ENCODE measurements at places on chromosomes 11 and 22. TPM values are rescaled to one million over a fixed set of nuclear protein-coding genes. Genes with fewer than 3 reads are reported as not detected.

Gene KRTAP5-10
- total RNA-seq: not detected

DNA sequence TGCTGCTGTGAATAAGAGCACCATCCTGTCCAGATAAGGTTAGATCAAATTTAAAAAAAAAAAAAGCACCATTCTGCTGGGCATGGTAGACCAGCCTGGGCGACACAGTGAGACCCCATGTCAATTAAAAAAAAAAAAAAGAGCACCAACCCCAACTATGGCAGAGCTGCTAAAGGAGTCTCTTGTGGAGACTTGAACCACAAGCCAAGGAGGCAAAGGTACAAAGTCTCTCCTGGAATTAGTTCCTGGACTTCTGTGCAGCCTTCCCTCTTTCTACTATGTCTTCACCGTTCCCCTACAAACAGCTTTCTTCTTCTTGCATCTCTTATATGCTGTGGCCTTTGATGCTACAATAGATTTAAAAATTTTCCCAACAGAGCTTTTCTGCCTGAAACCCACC lies 1.3 kb downstream of the PIK3C2A start:
- no peaks in the 10 kb centered on the region for H3K27me3 ChIP-seq
- no peak for DNase-seq
- peaks cover 27% of the 10 kb centered on the region for H3K4me1 ChIP-seq
- peaks cover 7% of the 10 kb centered on the region for H3K36me3 ChIP-seq

- H3K27me3 ChIP-seq: peaks cover 11% of the 10 kb centered on the region
- H3K27ac ChIP-seq: peak overlapping the region; percentile 84
- DNase-seq: no peak
- H3K4me3 ChIP-seq: no peak overlapping the region
- no peaks in the 10 kb centered on the region for H3K36me3 ChIP-seq
Measured at GRCh38 chr11:2891326-2892214, 6.0 kb upstream of the CDKN1C start.

Gene RAG1
- 1.00 TPM for total RNA-seq

- peaks cover 7% of the 10 kb centered on the region for H3K27me3 ChIP-seq
- no peaks in the 10 kb centered on the region for H3K36me3 ChIP-seq
- H3K4me3 ChIP-seq: no peak overlapping the region
- no peak for DNase-seq
- H3K4me1 ChIP-seq: no peaks in the 10 kb centered on the region
Measured at GRCh38 chr22:36940676-36941075, 27.2 kb downstream of the CSF2RB start.

GRCh38 chr11:93845181-93846092 lies 5.0 kb downstream of the VSTM5 start:
- no peak overlapping the region for H3K4me3 ChIP-seq
- no peak overlapping the region for H3K27ac ChIP-seq
- peaks cover 8% of the 10 kb centered on the region for H3K27me3 ChIP-seq
- DNase-seq: no peak
- H3K4me1 ChIP-seq: peaks cover 2% of the 10 kb centered on the region
- H3K36me3 ChIP-seq: no peaks in the 10 kb centered on the region

Data from progenitor cell of endocrine pancreas (in vitro differentiated cells).